ENCODE measurements at places on chromosomes 5 and 9.

DNA sequence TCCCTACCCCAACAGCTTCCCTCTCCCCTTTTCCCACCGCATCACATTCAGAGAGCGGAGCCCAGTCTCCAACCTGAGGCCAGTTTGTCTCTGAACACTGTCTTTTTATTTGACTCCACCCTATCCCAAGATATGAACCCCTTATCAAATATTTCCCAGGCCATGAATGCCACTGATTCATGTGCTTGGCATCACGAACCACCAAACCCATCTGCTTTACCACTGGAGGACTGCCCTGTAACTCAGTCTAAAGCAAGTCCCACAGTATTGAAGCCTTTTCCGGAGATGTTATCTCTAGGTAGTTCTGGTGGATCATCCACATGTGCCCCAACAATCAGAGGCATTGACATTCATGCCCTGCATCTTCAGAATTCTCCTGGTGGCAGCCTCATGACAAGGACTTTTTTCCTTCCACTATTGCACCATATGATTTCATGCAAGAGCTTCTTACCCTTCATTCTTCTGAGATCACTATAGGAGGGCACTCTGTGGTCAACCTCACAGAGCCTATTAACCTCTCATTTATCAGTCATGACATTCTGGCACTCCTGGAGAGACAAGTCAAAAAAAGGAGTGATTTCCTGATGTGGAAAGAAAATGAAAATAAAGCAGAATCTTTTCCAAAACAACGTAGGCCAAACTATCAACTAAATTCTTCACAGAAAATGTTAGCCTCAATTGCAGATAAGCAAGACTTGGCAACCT, 12.3 kb upstream of the SPATA31D4 start:
- H3K4me3 ChIP-seq, result no peak overlapping the region
- H3K4me1 ChIP-seq, result no peaks in the 10 kb centered on the region
- no peaks in the 10 kb centered on the region for H3K36me3 ChIP-seq
- peaks cover 5% of the 10 kb centered on the region for H3K27me3 ChIP-seq
- DNase-seq, result no peak

DNA sequence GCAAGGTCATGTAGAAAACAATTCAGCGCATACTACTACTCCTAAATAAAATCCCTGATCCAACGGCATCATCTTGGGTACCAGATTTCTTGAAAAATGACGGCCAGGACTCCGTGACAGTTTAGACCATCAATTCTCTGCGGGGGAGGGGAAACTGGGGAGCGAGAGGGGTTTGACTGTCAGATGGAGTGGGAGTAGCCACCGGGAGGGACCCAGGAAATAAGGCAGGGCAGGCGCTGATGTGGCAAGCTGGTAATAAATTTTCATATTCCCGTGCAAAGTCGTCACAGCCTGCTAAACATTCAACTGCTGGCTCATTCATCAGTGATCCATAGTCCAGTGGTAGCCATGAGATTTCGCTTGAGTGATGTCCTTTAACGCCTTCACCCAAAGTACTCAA, 457 bp upstream of the CDH18 start:
- H3K27ac ChIP-seq, result no peak overlapping the region
- no peaks in the 10 kb centered on the region for H3K36me3 ChIP-seq
- H3K4me1 ChIP-seq, result no peaks in the 10 kb centered on the region
- DNase-seq, result no peak
- H3K27me3 ChIP-seq, result no peaks in the 10 kb centered on the region

DNA sequence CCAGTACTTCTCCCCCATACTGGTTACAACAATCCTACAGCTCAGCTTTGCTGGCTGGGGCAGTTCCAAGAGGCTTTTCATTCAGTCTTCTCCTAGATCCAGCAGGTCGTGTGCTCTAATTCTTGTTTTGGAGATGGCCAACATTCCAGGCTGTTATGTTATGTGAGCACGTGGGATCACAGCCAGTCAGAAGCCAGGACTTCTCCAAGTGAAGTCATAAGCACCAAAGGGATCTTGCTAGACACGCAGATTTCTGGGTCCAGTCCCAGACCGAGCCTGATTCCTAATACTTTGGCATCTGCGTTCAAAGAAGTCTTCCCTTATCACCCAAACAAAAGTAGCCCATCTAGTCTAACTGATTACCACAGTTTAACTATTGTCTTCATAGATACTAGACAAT, 1.4 kb upstream of the LARP1 start:
- no peak for DNase-seq
- H3K36me3 ChIP-seq, result no peaks in the 10 kb centered on the region

GRCh38 chr9:123338710-123339665, 17.0 kb upstream of the CRB2 start:
- H3K4me3 ChIP-seq, result peak overlapping the region; percentile 93
- no peaks in the 10 kb centered on the region for H3K27me3 ChIP-seq
- H3K27ac ChIP-seq, result peak overlapping the region; percentile 89
- H3K4me1 ChIP-seq, result peaks cover 31% of the 10 kb centered on the region
- DNase-seq, result peak; percentile 43

- no peaks in the 10 kb centered on the region for H3K4me1 ChIP-seq
- no peak overlapping the region for H3K27ac ChIP-seq
- no peak for DNase-seq
- peaks cover 2% of the 10 kb centered on the region for H3K27me3 ChIP-seq
These were observed 79.1 kb upstream of the CPEB4 start for GRCh38 chr5:173809014-173809413.

GRCh38 chr5:157175071-157175612, 5.5 kb upstream of the ITK start:
- H3K4me1 ChIP-seq, result peaks cover 67% of the 10 kb centered on the region
- no peaks in the 10 kb centered on the region for H3K36me3 ChIP-seq
- H3K27ac ChIP-seq, result peak overlapping the region; percentile 84
- DNase-seq, result no peak

DNA sequence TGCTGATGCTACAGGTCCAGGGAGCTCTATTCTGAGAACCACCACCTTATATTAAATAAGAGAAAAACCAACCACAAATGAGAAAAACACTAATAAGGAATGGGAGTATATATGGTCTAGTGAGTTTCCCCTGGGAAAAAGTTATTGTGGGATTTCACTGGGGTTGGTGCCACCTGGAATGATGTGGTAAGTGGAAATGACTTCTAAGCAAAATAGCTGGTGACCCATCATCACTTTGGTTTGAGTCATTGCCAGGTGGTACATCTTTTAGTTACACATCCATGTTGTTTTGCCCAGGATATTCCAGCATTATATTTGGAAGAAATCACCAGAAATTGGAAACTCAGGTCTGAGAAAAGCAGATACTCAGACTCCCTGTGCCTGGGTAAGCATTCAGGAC, 437.3 kb downstream of the DTWD2 start:
- no peaks in the 10 kb centered on the region for H3K4me1 ChIP-seq
- DNase-seq, result no peak

DNA sequence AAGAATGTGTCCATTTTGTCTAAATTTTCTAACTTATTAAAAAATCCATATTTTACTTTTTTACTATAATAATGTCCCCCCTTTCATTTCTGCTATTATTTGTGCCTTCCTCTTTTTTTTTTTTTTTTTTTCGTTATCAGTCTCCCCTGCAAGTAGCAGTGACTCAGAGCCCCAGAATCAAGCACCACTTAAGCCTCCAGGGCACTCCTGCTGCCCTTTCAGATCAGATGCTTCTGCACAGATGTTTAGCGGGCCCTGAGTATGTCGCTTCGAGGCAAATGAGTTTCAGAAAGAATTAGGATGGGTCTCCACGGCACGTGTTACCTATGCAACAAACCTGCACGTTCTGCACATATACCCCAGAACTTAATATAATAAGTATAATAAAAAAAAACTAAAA, 11.7 kb downstream of the MED7 start:
- DNase-seq, result no peak
- no peak overlapping the region for H3K27ac ChIP-seq
- no peaks in the 10 kb centered on the region for H3K36me3 ChIP-seq
- H3K4me1 ChIP-seq, result peaks cover 17% of the 10 kb centered on the region
- H3K4me3 ChIP-seq, result no peak overlapping the region

DNA sequence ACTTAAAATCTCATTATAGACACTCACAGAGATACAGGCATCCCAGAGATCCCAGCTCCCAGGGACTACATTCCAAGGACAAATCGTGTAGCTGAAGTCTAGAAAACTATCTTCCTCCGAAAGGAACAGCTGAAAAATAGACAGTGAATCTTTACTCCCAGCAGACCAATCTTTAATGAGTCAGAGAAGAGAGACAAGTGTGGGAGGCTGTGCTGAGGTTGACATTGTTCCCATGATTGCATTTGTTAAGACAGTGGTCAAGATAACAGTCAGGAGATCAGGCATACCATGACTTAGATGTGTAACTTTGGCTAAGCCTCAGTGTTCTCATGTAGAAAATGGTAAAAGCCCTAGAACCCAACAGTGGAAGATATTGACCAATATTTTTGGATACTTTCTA, 120.7 kb downstream of the PAPPA start:
- H3K4me3 ChIP-seq, result no peak overlapping the region
- no peaks in the 10 kb centered on the region for H3K36me3 ChIP-seq
- peaks cover 17% of the 10 kb centered on the region for H3K27me3 ChIP-seq
- H3K4me1 ChIP-seq, result no peaks in the 10 kb centered on the region
- DNase-seq, result no peak

DNA sequence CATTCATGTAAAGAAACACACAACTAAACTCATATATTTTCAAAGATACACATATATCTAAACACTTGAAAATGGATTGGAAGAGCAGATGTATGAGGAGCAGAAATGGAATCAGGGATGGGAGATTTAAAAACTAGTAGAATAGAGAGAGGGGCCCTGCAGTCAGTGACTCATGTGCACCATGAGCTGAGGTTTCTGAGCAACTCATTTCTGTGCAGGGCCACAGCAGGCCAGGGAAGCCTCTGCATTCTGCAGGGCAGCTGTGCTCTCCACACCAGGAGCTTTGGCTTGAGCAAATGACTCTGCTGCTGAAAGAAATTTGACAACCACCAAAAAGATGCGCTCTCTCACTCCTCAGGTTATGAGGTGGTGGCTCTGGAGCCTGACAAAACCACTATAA, 27.1 kb downstream of the LHX6 start:
- H3K36me3 ChIP-seq, result no peaks in the 10 kb centered on the region
- H3K27ac ChIP-seq, result no peak overlapping the region
- no peak for DNase-seq
- H3K4me3 ChIP-seq, result no peak overlapping the region

DNA sequence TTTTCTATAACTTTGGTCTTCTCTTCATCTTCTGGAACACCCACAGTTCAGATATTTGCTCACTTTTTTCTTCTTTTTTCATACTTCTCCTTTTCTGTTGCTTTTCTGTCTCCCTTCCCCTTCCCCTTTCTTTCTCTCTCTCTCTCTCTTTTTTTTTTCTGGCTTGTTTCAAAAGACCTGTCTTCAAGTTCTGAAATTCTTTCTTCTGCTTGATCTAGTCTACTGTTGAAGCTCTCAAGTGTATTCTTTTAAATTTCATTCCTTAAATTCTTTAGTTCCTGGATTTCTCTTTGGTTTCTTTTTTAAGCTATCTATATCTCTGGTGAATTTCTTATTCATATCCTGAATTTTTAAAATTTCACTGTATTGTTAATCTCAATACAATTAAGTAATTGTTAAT, 11.2 kb downstream of the ALG2 start:
- no peaks in the 10 kb centered on the region for H3K27me3 ChIP-seq
- peaks cover 17% of the 10 kb centered on the region for H3K36me3 ChIP-seq
- H3K27ac ChIP-seq, result no peak overlapping the region
- no peak for DNase-seq

GRCh38 chr9:137388589-137389427, 34.2 kb downstream of the EXD3 start:
- no peaks in the 10 kb centered on the region for H3K27me3 ChIP-seq
- no peak overlapping the region for H3K4me3 ChIP-seq
- peak overlapping the region; percentile 86 for H3K27ac ChIP-seq
- no peak for DNase-seq

- H3K4me1 ChIP-seq, result peaks cover 49% of the 10 kb centered on the region
- H3K27me3 ChIP-seq, result no peaks in the 10 kb centered on the region
- DNase-seq, result no peak
- H3K36me3 ChIP-seq, result no peaks in the 10 kb centered on the region
These were observed 31.0 kb upstream of the GZMA start for GRCh38 chr5:55071413-55071812.

- no peak for DNase-seq
- peaks cover 2% of the 10 kb centered on the region for H3K27me3 ChIP-seq
- no peak overlapping the region for H3K4me3 ChIP-seq
- no peaks in the 10 kb centered on the region for H3K4me1 ChIP-seq
- no peak overlapping the region for H3K27ac ChIP-seq
- peaks cover under 1% of the 10 kb centered on the region for H3K36me3 ChIP-seq
These were observed 125.8 kb upstream of the SNX2 start for GRCh38 chr5:122649080-122649479.

- H3K4me1 ChIP-seq, result no peaks in the 10 kb centered on the region
- H3K27me3 ChIP-seq, result peaks cover 35% of the 10 kb centered on the region
- DNase-seq, result no peak
- H3K4me3 ChIP-seq, result no peak overlapping the region
These were observed 44.6 kb downstream of the NSG2 start for GRCh38 chr5:174090129-174090528.

DNA sequence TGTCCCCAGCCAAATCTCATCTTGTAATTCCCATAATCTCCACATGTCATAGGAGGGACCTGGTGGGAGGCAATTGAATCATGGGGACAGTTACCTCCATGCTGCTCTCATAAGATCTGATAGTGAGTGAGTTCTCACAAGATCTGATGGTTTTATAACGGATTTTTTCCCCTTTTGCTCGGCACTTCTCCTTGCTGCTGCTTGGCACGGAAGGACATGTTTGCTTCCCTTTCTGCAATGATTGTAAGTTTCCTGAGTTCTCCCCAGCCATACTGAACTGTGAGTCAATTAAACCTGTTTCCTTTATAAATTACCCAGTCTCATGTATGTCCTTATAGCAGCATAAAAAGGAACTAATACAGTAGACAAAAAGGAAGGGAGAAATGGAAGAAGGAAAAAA, 76.7 kb upstream of the CCNG1 start:
- H3K36me3 ChIP-seq, result no peaks in the 10 kb centered on the region
- no peak overlapping the region for H3K27ac ChIP-seq
- H3K27me3 ChIP-seq, result peaks cover 10% of the 10 kb centered on the region
- no peak overlapping the region for H3K4me3 ChIP-seq
- DNase-seq, result no peak
- H3K4me1 ChIP-seq, result no peaks in the 10 kb centered on the region

- H3K27me3 ChIP-seq, result peaks cover 10% of the 10 kb centered on the region
- no peak overlapping the region for H3K4me3 ChIP-seq
- no peaks in the 10 kb centered on the region for H3K4me1 ChIP-seq
These were observed 132.0 kb downstream of the TRIM32 start for GRCh38 chr9:116819116-116819515.
